Upper lobe of left lung (tissue), 6 donors: ENCODE measurements at places on chromosomes 1 and 21. TPM values are rescaled to one million over a fixed set of nuclear protein-coding genes. Genes with fewer than 3 reads are reported as not detected.

DNA sequence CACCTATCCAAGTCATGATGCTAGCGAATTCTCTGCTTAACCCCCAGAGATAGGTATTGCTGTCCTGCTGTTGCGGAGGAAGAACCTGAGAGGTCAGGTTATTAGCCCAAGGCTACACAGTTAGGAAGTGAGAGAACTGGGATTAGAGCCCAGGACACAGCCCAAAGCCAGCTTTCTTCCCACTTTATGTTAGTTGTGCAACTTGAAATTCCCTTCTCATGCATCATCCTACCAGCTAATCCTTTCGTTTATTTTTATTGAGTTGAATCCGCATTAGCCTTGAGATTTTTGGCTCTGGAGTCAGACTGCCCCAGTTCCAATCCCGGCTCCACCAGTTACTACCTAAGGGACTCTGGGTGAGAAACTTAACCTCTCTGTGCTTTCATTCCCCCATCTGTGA is 65.4 kb downstream of the PLEKHA6 start:
- H3K27me3 ChIP-seq: no peaks in the 10 kb centered on the region
- no peaks in the 10 kb centered on the region for H3K36me3 ChIP-seq
- H3K4me3 ChIP-seq: no peak overlapping the region
- DNase-seq: no peak

DNA sequence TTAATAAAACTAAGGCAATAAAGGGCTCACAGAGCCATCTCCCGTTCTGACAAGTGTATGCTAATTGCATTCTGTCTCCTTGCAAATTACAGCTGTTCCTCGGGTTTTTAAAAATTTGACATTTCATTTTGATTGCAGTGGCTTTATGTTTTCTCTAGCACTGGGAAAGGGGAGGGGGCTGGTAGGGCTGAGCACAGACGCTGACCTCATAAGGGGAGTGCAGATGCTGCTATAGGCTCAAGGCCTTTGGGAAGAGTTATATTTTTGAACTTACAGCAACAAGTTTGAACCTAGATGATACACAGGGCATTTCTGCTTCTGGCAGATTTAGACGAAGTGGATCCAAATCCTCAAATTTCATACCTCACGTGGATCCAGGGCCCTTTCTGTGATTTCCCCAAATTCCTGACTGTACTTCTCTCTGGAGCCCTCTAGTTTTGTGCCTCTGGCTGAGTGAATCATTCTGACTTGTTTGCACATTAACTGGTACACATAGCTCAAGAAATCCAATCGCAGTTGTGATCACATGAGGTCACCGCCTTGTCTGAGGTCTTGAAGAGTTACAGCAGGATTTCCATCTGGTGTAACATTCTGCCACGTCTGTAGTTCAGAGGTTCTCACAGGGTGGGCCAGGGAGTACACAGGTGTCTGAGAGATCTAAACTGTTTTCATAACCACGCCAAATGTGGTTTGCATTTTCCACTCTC is 230.3 kb downstream of the C1orf94 start:
- peaks cover 6% of the 10 kb centered on the region for H3K4me1 ChIP-seq
- DNase-seq: peak; percentile 73
- no peak overlapping the region for H3K27ac ChIP-seq
- H3K36me3 ChIP-seq: no peaks in the 10 kb centered on the region
- no peak overlapping the region for H3K4me3 ChIP-seq

Gene LCE2D
- not detected for total RNA-seq

Gene PPIAL4G
- not detected for total RNA-seq

Gene LHX8
- total RNA-seq: not detected

- no peak overlapping the region for H3K4me3 ChIP-seq
- DNase-seq: peak; percentile 12
- no peaks in the 10 kb centered on the region for H3K4me1 ChIP-seq
- H3K36me3 ChIP-seq: peaks cover 10% of the 10 kb centered on the region
- no peak overlapping the region for H3K27ac ChIP-seq
Observed at GRCh38 chr1:43316738-43317520, 16.1 kb downstream of the TIE1 start.

GRCh38 chr1:154935749-154936554 is 567 bp downstream of the PMVK start:
- no peaks in the 10 kb centered on the region for H3K27me3 ChIP-seq
- peak overlapping the region; percentile 46 for H3K4me3 ChIP-seq
- DNase-seq: peak; percentile 30
- peak overlapping the region; percentile 94 for H3K27ac ChIP-seq
- peaks cover 13% of the 10 kb centered on the region for H3K4me1 ChIP-seq

Gene TRIM17
- 21.0 TPM for total RNA-seq

- DNase-seq: no peak
- no peaks in the 10 kb centered on the region for H3K27me3 ChIP-seq
- peaks cover 44% of the 10 kb centered on the region for H3K4me1 ChIP-seq
- no peak overlapping the region for H3K27ac ChIP-seq
- H3K36me3 ChIP-seq: peaks cover 6% of the 10 kb centered on the region
- H3K4me3 ChIP-seq: no peak overlapping the region
Observed at GRCh38 chr1:27124405-27124804, 30.5 kb downstream of the SLC9A1 start.

DNA sequence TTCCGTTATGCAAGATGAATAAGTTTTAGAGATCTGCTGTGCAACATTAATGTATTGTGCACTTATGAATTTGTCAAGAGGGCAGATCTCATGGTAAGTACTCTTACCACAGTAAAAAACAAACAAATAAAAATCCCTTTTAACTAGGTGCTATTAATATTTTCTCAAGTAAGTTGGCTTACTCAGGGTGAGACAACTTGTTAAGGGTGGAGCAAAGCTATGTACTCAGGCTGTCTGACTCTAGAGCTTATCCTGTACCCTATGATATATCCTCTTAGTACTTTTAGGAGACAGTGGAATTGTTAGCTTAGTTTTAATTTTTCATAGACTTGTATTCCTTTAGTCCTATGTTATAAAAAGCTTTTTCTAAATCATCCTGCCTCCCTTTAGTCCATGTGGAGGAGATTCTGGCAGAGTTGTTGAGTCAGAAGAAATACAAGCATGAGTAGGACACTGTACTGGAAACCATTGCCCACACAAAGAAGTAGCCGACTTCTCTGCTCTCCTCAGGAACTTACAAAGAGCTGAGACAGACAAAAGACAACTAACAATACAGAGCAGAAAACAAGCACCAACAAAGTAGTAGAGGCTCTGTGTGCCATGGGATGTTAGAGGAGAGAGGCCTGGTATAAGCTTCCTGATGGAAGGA is 49.2 kb downstream of the S1PR1 start:
- no peak overlapping the region for H3K4me3 ChIP-seq
- H3K27ac ChIP-seq: no peak overlapping the region
- H3K36me3 ChIP-seq: no peaks in the 10 kb centered on the region
- peaks cover 8% of the 10 kb centered on the region for H3K4me1 ChIP-seq

DNA sequence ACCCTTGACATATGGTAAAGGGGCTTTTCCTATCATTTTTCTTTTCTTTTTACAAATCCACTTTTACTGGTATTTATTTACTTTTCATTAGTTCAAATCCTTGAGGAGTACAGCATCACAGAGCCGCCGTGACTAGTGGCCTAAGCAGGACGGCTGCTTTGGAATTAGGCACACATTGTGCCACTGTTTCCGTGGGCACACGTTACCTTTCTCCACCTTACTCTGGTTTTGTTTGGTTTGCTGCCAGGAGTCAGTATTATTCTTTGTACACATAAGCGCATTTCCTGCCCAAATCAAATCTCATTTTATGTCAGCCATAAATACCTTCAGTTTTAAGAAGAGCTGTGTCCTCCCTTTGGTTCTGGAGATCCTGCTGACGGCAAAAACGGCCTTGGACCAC is 31.2 kb downstream of the SCCPDH start:
- DNase-seq: no peak
- no peaks in the 10 kb centered on the region for H3K36me3 ChIP-seq
- no peak overlapping the region for H3K27ac ChIP-seq
- H3K4me3 ChIP-seq: no peak overlapping the region

DNA sequence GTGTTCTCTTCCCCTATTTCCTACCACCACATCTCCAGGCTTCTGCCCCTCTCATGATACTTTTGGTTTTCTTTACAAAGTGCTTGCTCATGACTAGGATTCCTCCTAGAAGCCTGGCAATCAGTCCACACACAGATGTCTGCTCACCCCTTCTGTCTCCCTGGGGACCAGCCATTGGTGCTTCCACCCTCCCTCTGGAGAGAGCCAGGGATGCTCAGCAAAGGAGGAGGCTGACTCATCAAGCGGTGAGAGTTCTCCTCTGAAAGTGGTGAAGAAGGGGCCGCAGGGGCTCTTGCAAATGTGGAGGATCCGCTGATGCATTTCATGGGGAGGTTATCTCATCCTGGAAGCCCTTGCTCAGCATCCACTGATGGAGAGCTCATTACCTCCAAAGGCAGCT is 14.5 kb downstream of the NT5C1A start:
- no peaks in the 10 kb centered on the region for H3K4me1 ChIP-seq
- H3K27ac ChIP-seq: no peak overlapping the region
- H3K4me3 ChIP-seq: no peak overlapping the region
- no peaks in the 10 kb centered on the region for H3K27me3 ChIP-seq
- no peak for DNase-seq
- H3K36me3 ChIP-seq: no peaks in the 10 kb centered on the region
